Kidney (tissue), 22 donors: ENCODE measurements at places on chromosomes 12 and 14. TPM values are rescaled to one million over a fixed set of nuclear protein-coding genes. Genes with fewer than 3 reads are reported as not detected.

PALS1 gene
- polyA plus RNA-seq, result 20.6 TPM

DDX23 gene
- polyA plus RNA-seq, result 31.9 TPM

ALX1 gene
- polyA plus RNA-seq, result 0.90 TPM

DENR gene
- 31.5 TPM for polyA plus RNA-seq

SERPINA9 gene
- polyA plus RNA-seq, result not detected

CLEC2B gene
- 7.0 TPM for polyA plus RNA-seq

LGMN gene
- polyA plus RNA-seq, result 200 TPM
